Eye (tissue), 1 donor: ENCODE measurements at places on chromosomes 2 and 18.

DNA sequence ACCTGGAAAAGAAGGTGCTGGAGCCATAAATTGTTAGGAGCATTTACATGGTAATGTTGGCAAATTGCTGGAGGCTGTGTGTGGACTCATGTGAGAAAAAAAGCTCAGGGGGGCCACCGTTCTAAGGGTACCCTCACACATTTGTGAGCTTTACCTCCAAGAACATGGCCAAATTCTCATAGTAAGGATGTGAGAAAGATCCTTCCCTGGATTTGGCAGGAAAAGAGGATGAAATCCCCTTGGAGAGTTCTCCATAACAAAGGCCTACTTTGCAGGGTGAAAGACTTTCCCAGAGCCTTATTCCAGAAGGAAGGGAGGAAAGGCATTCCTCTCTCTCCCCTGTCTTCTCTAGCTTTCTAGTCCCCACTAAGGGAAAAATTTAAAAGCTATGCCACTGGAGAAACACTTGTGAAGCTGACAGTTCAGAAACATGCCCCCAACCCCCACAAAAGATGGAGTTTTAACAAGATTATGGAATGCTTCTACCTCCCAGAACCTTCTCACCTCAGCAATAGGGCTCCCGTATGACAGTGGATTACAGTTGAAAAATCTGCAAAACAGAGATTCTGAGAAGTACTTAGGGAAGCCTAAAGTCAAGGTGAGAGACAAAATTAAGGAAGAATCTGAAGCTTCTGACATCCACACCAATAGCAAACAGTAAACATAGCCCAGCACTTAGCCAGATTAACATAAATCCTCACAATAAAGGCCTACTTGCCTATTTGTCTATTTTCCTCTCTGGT, 20.2 kb upstream of the ERMN start:
- no peak for DNase-seq

DNA sequence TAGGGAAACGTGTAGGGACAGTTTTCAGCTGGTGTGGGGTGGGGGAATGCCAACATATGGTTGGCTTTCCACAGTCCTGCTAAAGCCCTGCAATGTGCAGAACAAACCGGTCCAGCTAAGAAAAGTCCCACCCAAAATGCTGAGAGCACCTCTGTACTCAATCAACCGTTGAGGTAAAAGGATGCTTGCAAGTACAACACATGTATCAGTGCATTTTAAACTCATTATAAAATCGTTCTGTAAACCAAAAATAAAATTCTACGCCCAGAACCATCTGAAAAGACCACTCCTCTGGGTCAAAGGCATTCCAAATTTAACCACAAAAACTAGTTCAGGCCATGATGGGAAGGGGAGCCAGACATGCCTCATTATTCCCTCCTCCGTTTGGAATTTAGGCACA, 2.0 kb upstream of the TYMS start:
- no peak for DNase-seq

- peak; percentile 60 for DNase-seq
Measured at GRCh38 chr2:54570925-54571694, 115.0 kb downstream of the SPTBN1 start.

DNA sequence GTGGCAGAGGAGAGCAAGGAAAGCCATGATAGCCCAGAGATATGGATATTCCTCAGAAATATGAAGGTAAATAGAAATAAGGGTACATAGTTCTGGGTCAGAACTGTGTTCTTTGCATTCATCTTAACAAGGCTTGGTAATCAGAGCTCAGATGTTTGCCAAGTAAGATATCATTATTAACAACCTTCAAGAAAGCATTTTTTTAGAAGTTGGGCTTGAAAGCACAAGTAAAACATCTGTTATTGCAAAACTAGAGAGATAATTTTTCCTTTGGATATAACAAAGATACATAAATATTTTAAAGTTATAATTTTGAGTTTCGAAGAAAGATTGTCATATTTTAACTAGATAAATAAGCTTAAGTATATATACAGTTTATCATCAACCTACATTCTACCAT, 171.4 kb downstream of the ZNF804A start:
- no peak for DNase-seq

- peak; percentile 76 for DNase-seq
Measured at GRCh38 chr2:236744281-236744705, 174.7 kb downstream of the ACKR3 start.

- DNase-seq = no peak
Measured at GRCh38 chr2:10597956-10598355, 91.8 kb downstream of the NOL10 start.

GRCh38 chr2:77566131-77566530, 44.0 kb upstream of the LRRTM4 start:
- DNase-seq = no peak

DNA sequence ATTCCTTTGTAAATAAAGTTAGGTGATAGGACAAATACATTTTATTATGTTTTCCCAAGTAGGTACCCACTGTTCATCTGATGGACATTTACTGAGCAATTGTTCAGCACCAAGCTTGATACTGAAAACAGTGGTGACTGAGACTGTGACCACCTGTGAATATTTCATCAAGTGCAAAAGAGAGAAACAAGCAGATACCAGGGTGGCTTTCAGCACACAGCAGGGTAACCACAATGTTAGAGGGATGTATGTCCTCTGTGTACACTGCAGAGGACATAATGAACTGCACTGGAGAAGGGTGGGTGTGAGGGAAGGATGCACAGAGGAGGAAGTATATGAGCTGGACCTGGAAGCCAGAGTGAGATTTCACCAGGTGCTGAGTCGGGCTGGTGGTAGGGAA, 411.8 kb downstream of the RAD51AP2 start:
- DNase-seq = no peak

DNA sequence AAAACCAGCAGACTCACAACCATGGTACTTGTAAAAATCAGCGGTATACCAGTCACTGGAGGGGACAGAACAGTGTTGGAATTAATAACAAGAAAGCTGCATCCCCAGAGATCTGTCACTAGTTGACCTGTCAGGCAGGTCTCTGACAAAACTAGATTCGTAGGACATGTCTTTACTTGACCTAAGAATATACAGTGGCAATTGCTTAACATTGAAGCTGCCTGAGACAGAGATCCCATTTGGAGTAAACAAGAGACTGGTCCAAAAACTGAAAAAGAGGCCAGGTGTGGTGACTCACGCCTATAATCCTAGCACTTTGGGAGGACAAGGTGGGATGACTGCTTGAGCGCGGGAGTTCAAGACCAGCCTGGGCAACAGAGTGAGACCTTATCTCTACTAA, 7.2 kb upstream of the SS18 start:
- no peak for DNase-seq

- DNase-seq = no peak
Measured at GRCh38 chr2:199778655-199779054, 72.3 kb downstream of the FTCDNL1 start.

DNA sequence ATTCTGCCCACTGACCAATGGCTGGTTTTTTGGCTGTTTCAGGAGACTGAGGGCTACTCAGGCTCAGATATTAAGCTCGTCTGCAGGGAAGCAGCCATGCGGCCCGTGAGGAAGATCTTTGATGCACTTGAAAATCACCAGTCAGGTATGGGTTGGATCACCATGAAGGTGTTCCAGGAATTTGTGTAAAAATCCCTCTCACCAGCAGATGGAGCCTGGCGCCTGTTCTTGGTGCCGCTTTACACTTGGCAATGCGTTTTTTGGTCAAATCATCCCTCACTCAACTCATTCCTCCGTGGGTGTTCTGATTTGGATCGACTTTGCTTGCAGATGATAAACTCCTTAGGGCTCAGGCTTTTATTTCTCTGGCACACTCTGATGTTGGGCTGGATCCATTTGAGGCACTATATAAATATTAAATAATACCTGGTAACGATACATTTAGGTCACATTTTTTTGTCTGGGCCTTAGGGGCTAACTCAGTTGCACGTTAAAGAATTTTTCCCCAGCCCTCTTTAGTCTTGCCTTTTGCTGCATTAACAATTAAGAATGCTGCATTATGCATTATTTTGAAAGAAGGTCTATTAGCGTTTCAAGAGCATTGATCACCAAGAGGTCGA, 50.0 kb downstream of the HDHD2 start:
- peak; percentile 77 for DNase-seq

DNA sequence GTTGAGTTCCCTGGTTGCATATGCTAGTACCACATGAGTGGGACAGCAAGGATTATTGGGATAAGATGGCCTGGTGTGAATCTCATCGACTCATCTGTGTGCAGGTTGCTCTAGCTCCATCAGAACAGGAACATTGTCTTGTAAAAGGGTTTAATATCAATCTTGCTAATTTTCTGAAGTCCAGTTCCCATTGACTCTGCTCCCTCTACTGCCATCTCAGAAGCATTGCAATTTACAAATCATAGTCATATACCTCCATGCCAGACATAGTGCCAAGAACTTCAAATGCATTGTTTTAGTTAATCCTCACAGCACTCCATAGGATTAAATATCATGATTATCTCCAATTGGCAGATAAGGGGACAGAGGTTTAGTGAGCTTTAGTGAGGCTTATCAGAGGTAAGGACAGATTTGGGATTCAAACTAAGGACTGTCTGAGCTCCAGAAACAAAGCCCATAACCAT, 4.8 kb upstream of the STAT4 start:
- no peak for DNase-seq

DNA sequence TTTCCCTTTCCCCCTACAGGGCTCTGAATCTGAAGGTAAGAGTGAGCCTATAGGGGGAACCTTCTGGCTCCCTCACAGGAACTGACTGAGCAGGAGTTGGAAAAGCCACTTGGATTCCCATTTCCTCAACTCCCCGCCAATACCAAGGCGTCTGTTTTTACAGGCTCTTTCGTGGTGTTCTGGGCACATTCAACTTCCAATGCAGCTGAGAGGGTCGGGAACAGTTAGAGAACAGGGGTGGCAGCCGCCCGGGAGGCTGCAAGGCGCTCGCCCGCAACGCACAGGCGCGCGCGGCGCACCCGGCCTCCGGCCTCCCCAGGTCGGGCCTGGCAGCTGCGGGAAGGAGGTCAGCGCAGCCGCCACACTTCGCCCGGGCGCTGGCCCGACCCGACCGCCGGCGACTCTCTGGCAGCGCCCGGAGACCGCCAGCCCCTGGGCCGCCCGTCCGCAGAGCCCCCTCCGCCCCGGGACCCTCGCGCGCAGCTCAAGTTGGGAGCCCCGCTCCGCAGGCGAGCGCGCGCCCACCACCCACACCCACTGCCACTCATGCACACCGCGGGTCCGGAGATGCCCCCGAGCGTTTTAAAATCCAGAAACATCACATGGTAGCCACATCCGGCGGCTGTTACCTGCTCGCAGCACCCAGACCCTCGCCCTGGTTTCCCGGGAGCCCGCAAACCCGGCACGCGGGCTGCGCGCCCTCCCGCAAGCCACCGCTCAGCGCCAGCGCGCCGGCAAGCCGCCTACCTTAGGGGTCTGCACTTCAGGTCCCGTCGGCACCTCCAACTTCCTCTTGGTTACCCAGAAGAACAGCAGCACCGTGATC, 816 bp downstream of the GALNT14 start:
- peak; percentile 59 for DNase-seq

- peak; percentile 68 for DNase-seq
Measured at GRCh38 chr2:100012561-100012960, 129.8 kb downstream of the AFF3 start.

DNA sequence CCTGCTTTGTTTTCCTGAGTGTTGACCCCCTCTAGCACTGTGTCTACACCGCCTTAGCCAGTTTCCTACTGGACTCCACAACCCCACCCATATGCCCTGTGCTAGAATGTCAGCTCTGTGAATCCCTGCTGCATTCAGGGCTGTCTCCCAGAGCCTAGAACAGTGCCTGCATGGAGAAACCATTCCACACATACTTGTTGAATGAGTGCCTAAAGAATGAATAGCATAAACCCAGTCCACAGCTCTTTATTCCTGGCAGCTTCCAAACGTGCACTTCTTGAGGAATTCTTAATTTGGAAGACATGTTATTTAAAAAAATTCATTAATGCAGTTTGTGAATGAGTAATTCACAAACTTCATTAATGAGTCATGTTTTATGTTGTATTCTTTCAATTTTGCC, 6.5 kb upstream of the NAPG start:
- peak; percentile 20 for DNase-seq

- peak; percentile 88 for DNase-seq
Measured at GRCh38 chr2:227890495-227891079, 19.2 kb downstream of the DAW1 start.
